ENCODE measurements at places on chromosomes 1 and 21. TPM values are rescaled to one million over a fixed set of nuclear protein-coding genes. Genes with fewer than 3 reads are reported as not detected.

Gene ZYG11A
- 0.23 TPM for total RNA-seq

Gene SLAMF9
- total RNA-seq: not detected

Gene GUCA2A
- not detected for total RNA-seq

Gene MX2
- 18.9 TPM for total RNA-seq

Gene AMY1A
- not detected for total RNA-seq

Gene RUSC1
- total RNA-seq: 31.4 TPM

Gene C8B
- not detected for total RNA-seq

Gene HUNK
- total RNA-seq: 4.5 TPM

Gene ADCY10
- total RNA-seq: 0.13 TPM

Gene KRTAP13-2
- total RNA-seq: not detected

Gene MYOCOS
- not detected for total RNA-seq

Gene PCP4L1
- 66.5 TPM for total RNA-seq

Gene CD1B
- total RNA-seq: not detected

Gene FCGR3B
- total RNA-seq: 1.6 TPM

Gene LAX1
- total RNA-seq: 2.2 TPM

Gene CTPS1
- total RNA-seq: 51.0 TPM

Gene NGF
- total RNA-seq: 3.6 TPM

Gene MYCL
- total RNA-seq: 84.3 TPM

Gene AIRE
- total RNA-seq: not detected

Gene FAM167B
- total RNA-seq: 8.3 TPM

Gene GFI1
- 2.4 TPM for total RNA-seq

Gene FBXO28
- 31.8 TPM for total RNA-seq

Gene MR1
- total RNA-seq: 54.4 TPM

Gene SEMA6C
- total RNA-seq: 6.2 TPM

Gene SUCO
- 62.4 TPM for total RNA-seq

Gene SPATA45
- not detected for total RNA-seq

Gene PTPRU
- total RNA-seq: 100 TPM

Gene CCT3
- total RNA-seq: 209 TPM

Gene AZIN2
- total RNA-seq: 4.6 TPM

Gene ARMH1
- total RNA-seq: 3.0 TPM

Gene PGBD5
- 1.8 TPM for total RNA-seq

Gene COL9A2
- 27.1 TPM for total RNA-seq

Gene PADI1
- total RNA-seq: 0.86 TPM

Gene FCRLB
- total RNA-seq: 3.9 TPM

Gene HES3
- not detected for total RNA-seq

Gene HOOK1
- total RNA-seq: 15.9 TPM

Gene NUAK2
- 0.96 TPM for total RNA-seq

Measured in ureter (tissue), 1 donor.